Memory B cell (primary cell): ENCODE measurements at places on chromosomes 11 and 22.
A peak's percentile ranks its signal among the peaks of the same experiment; 100 is the strongest.

- H3K27ac ChIP-seq, result no peak overlapping the region
- H3K4me1 ChIP-seq, result no peaks in the 10 kb centered on the region
- H3K36me3 ChIP-seq, result no peaks in the 10 kb centered on the region
- DNase-seq, result no peak
- H3K4me3 ChIP-seq, result no peak overlapping the region
Observed at GRCh38 chr11:100663583-100663982, 23.5 kb upstream of the ARHGAP42 start.

DNA sequence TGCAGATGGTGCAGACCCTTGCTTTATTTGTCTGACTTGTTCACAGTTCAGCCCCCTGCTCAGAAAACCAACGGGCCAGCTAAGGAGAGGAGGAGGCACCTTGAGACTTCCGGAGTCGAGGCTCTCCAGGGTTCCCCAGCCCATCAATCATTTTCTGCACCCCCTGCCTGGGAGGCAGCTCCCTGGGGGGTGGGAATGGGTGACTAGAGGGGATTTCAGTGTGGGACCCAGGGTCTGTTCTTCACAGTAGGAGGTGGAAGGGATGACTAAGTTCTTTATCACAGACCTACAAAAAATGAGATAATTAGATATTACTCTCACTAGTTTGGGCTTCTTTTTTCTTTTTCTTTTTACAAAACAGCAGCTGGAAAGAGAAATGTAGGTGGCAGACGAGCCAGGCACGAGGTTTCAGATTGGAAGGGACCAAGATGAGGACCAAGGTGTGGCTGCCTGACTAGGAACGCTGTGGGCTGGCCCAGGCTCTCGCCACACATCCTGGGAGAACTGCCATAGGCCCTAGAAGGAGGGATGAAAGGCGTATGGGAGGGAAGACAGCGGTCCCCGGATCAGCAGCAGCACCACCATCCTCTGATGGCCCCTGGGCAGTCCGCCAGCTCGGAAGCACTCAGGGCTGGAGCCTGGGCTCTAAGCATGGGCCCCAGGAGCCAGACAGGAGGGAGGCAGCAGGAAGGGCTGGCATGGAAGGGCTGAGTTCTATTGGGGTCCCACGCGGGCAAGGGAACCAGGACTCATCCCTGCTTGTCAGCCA, 14.2 kb downstream of the TXN2 start:
- no peak for DNase-seq
- H3K4me3 ChIP-seq, result no peak overlapping the region
- H3K4me1 ChIP-seq, result peaks cover 14% of the 10 kb centered on the region
- H3K27ac ChIP-seq, result peak overlapping the region; percentile 45
- H3K36me3 ChIP-seq, result peaks cover 6% of the 10 kb centered on the region

DNA sequence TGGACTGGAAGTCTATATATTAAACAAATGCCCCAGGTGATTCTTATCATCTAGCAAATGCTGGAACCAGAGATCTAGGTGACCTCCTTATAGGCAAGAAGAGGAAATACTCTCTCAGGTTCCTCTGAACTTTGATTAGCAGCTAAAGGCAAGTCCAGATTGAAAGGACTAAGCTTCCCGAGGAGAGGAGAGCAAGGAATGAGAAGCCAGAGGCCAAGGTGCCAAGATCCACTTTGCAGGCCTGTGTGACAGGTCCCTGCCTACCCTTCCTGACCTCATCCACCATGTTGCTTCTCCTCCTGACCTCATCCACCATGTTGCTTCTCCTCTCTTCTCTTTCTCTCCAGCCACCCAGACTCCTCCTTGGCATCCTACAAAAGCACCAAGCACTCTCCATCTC, 173.2 kb downstream of the LARGE1 start:
- H3K4me3 ChIP-seq, result no peak overlapping the region
- DNase-seq, result no peak
- peaks cover 11% of the 10 kb centered on the region for H3K4me1 ChIP-seq
- H3K36me3 ChIP-seq, result peaks cover 7% of the 10 kb centered on the region
- no peaks in the 10 kb centered on the region for H3K27me3 ChIP-seq
- H3K27ac ChIP-seq, result no peak overlapping the region

- no peak overlapping the region for H3K4me3 ChIP-seq
- H3K36me3 ChIP-seq, result no peaks in the 10 kb centered on the region
- peaks cover 4% of the 10 kb centered on the region for H3K27me3 ChIP-seq
- no peak overlapping the region for H3K27ac ChIP-seq
Observed at GRCh38 chr11:106043540-106043939, 21.5 kb upstream of the MSANTD4 start.

DNA sequence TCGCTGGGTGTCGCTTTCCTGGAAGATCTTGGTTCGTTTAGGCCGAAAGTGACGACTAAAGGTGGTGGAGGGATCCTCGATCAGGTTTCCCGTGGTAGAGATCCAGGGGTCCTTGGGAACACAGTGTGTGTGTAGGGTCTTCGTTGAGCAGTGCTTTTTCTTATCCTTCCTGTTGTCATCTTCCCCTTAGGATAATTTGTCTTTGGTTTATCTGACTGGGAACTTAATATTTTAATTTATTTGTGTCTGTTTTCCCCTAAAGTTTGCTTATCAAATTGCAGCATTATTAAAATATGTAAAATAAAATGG, 403 bp downstream of the RBM7 start:
- H3K27ac ChIP-seq, result peak overlapping the region; percentile 98
- no peak for DNase-seq
- peaks cover 14% of the 10 kb centered on the region for H3K36me3 ChIP-seq
- H3K4me3 ChIP-seq, result peak overlapping the region; percentile 92

- H3K4me3 ChIP-seq, result peak overlapping the region; percentile 89
- peak overlapping the region; percentile 58 for H3K27ac ChIP-seq
Observed at GRCh38 chr11:16924462-16924825, 89.8 kb downstream of the PLEKHA7 start.

DNA sequence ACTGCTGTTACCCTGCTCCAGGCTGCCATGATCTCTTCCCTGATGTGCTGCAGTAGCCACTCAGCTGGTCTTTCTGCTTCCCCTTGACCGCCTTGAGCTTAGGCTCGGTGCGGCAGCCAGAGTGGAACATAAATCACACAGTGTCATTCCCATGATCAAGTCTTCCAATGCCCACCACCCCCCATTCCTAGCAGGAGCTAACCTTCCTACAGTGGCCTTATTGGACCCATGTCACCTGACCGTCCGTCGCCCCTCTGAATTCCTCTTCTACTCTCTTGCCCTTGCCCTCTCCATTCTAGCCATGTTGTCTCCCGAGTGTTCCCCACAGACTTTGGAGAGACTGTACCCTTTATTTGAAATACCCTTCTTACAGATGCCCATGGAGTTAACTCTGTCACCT, 43.4 kb downstream of the OTOG start:
- peaks cover 9% of the 10 kb centered on the region for H3K27me3 ChIP-seq
- no peak overlapping the region for H3K27ac ChIP-seq
- H3K4me3 ChIP-seq, result no peak overlapping the region
- no peaks in the 10 kb centered on the region for H3K36me3 ChIP-seq

- peaks cover 4% of the 10 kb centered on the region for H3K36me3 ChIP-seq
- peak overlapping the region; percentile 96 for H3K27ac ChIP-seq
- H3K4me3 ChIP-seq, result peak overlapping the region; percentile 89
- H3K4me1 ChIP-seq, result peaks cover 28% of the 10 kb centered on the region
- no peaks in the 10 kb centered on the region for H3K27me3 ChIP-seq
- DNase-seq, result peak; percentile 59
Observed at GRCh38 chr22:49961005-49961600, 531 bp downstream of the PIM3 start.

- no peak overlapping the region for H3K4me3 ChIP-seq
- no peaks in the 10 kb centered on the region for H3K36me3 ChIP-seq
- no peaks in the 10 kb centered on the region for H3K4me1 ChIP-seq
- H3K27me3 ChIP-seq, result peaks cover 15% of the 10 kb centered on the region
- no peak overlapping the region for H3K27ac ChIP-seq
Observed at GRCh38 chr11:134821422-134821821, 409.4 kb upstream of the B3GAT1 start.

- H3K27ac ChIP-seq, result no peak overlapping the region
- DNase-seq, result no peak
- no peak overlapping the region for H3K4me3 ChIP-seq
- no peaks in the 10 kb centered on the region for H3K4me1 ChIP-seq
Observed at GRCh38 chr11:22797047-22797446, 32.6 kb downstream of the SVIP start.

GRCh38 chr11:114288136-114288535, 8.1 kb upstream of the NNMT start:
- H3K4me1 ChIP-seq, result no peaks in the 10 kb centered on the region
- no peak overlapping the region for H3K4me3 ChIP-seq
- H3K27ac ChIP-seq, result no peak overlapping the region
- DNase-seq, result no peak
- H3K36me3 ChIP-seq, result no peaks in the 10 kb centered on the region

GRCh38 chr11:32109138-32109537, 18.3 kb downstream of the RCN1 start:
- H3K4me3 ChIP-seq, result no peak overlapping the region
- H3K36me3 ChIP-seq, result peaks cover 1% of the 10 kb centered on the region
- peaks cover 7% of the 10 kb centered on the region for H3K4me1 ChIP-seq
- DNase-seq, result no peak

DNA sequence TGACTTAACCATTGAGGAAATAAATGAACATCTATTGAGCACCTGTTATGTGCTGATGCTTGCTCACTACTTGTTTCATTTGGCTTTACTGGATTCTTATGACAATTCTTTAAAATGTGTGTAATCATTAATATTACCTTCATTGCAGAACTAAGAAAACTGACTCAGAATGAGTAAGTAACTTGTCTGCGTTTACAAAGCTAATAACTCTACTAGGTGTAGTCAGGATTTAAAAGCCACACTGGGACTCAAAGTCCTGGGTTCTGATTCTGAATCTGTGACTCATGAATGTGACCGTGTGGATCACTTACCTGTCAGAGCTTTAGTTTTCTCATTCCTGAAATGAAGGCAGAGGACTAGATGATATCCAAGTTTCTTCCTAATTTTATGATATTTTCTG, 23.4 kb upstream of the KIRREL3 start:
- no peak for DNase-seq
- no peaks in the 10 kb centered on the region for H3K4me1 ChIP-seq
- H3K36me3 ChIP-seq, result no peaks in the 10 kb centered on the region
- no peak overlapping the region for H3K27ac ChIP-seq
- peaks cover 7% of the 10 kb centered on the region for H3K27me3 ChIP-seq
- H3K4me3 ChIP-seq, result no peak overlapping the region

DNA sequence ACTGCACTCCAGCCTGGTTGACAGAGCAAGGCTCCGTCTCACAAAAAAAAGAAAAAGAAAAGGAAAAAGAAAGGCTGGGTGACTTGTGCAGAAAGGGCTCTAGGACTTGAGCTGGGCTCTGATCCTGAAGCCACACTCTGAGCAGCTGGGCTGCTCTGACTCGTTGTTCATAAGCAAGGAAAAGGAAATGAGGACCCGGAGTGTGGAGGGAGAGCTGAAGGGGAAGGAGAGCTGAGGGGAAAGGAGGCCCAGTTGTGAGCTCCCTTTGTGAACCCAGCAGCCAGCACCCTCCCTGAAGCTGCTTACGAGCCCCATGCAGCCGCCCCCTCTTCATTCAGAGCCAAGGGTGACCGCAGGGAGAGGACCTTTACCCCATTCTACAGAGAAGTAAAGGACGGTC, 12.3 kb upstream of the SH3BP1 start:
- peak overlapping the region; percentile 86 for H3K27ac ChIP-seq
- peaks cover 14% of the 10 kb centered on the region for H3K36me3 ChIP-seq
- no peaks in the 10 kb centered on the region for H3K27me3 ChIP-seq
- peak overlapping the region; percentile 68 for H3K4me3 ChIP-seq
- H3K4me1 ChIP-seq, result peaks cover 49% of the 10 kb centered on the region

DNA sequence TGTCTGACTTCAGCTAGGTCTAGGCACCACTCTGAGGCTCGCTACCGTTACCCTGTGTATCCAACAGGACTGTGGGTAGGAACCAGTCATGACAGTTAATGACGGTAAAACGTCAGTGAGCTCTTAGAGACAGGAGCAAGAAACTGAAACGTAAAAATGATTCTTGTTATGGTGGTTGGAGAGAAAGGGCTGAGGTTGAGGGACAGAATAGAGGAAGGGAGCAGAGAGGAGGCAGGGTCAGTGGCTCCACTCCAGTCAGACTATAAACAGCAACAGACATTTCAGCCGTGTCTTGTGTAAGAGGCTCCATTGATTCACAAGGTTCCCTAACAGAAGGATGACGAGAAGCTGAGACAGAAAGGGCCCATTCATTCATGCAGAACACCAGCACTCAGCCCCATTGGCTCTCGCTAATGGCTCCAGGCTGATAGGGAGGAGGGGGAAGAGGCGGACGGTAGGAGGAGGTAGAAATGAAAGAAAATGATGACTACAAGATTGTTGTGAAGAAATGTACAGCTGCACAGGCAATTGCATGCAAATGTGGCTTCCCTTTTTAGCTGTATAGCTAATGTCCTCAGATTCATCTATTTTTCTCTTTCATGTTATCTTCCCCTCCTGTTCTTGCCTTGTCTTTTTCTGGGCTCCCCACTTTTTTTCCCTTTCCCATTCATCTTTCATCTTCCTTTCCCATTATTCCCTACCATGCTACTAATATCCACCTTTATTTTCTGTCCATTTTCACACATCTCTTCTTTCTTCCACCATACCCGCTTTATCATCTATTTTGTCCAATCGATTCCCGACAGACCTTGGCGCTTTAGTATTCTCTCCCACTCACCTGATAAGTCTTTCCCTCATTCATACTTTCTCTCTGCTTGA, 34.3 kb downstream of the ETS1 start:
- DNase-seq, result peak; percentile 59
- H3K27ac ChIP-seq, result peak overlapping the region; percentile 95
- no peaks in the 10 kb centered on the region for H3K27me3 ChIP-seq
- H3K4me3 ChIP-seq, result peak overlapping the region; percentile 79

DNA sequence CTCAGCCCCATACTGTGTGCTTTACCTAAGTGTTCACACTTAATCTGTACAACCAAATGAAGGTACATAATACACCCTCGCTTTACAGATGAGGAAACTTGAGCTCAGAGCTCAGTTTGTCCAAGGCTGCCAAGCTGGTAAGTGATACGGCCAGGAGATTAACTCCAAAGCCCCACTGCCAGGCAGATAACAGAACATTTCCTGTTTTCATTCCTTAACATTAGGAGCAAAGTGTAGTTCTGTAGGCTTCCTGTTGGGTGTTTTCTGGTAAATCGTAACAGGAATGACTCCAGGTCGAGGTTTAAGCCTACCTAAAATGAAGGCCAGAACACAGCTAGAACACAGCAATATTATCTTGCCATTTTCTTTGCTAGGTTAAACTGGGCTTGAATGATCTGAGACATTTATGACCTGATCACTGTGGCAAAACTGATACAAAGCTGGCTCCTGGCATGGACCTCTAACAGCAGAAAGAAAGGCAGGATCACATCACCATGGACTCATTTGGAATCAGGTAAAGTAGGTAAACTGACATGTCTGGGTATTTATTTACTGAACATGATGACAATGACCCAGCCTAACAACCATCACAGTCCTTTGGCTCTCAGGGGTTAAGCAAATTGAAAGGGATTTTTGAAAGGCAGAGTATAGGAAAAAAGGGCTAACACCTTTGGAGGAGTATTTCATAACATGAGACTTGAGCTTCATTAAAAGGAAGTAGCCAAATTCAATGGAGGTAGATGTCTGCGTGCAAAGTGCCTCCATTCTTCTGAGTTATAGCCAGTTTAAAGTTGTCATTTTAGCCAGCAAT, 3.9 kb upstream of the NUP50 start:
- no peak for DNase-seq
- peaks cover 15% of the 10 kb centered on the region for H3K4me1 ChIP-seq
- peaks cover 4% of the 10 kb centered on the region for H3K36me3 ChIP-seq
- H3K27me3 ChIP-seq, result no peaks in the 10 kb centered on the region
- H3K27ac ChIP-seq, result no peak overlapping the region

- no peak overlapping the region for H3K27ac ChIP-seq
- H3K27me3 ChIP-seq, result peaks cover 26% of the 10 kb centered on the region
- no peak for DNase-seq
- peak overlapping the region; percentile 57 for H3K4me3 ChIP-seq
- peaks cover 4% of the 10 kb centered on the region for H3K4me1 ChIP-seq
Observed at GRCh38 chr11:123196060-123196714, 1.1 kb upstream of the CLMP start.

- H3K4me1 ChIP-seq, result peaks cover 2% of the 10 kb centered on the region
- peaks cover 17% of the 10 kb centered on the region for H3K27me3 ChIP-seq
- no peaks in the 10 kb centered on the region for H3K36me3 ChIP-seq
- no peak overlapping the region for H3K27ac ChIP-seq
Observed at GRCh38 chr11:126992065-126992803, 8.3 kb downstream of the KIRREL3 start.
